ENCODE measurements at places on chromosomes 13 and 19.
A peak's percentile ranks its signal among the peaks of the same experiment; 100 is the strongest.

GRCh38 chr13:23434491-23434890 lies 989 bp upstream of the SACS start:
- no peak for DNase-seq

DNA sequence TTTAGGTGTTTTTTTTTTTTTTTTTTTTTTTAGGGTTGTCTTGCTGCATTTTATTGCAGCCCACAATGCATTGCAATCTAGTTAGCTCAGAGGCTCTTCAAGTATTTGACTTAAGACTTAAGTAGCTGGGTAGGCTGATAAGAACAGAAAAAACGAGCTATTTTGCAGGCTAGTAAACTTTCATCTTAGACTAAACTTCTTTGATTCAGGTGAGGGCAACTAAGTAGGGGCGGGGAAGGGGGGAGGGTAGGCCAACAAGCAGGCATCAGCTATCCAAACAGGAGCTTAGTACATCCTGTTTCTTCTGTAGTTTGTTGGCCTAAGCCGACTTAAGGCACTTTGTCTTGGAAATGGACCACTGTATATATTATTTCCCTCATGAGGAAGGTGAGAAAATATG lies 4.9 kb upstream of the TDRD3 start:
- DNase-seq = no peak

DNA sequence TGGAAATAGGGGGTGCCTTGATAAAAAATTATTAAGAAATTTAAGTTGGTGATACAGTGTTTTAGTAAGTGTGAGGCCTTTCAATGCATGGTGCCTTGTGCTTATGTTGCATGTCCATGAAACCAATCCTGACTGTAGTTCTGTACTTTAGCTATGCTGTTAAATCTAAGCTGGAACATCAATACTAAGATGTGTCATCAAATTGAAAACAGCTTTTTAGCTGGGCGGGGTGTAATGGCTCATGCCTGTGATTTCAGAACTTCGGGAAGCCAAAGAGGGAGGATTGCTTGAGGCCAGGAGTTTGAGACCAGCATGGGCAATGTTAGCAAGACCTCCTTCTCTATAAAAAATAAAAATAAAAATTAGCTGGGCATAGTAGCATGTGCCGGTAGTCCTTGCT lies 930.3 kb upstream of the PCDH9 start:
- peak; percentile 2 for DNase-seq

GRCh38 chr19:27881213-27881612 lies 1331.7 kb downstream of the UQCRFS1 start:
- no peak for DNase-seq
